ENCODE measurements at places on chromosomes 3 and 15.

- peak; percentile 71 for DNase-seq
These were observed at the start of gene GCHFR for GRCh38 chr15:40763801-40764628. GCHFR (plus strand) TSS chr15:40764068; CDS start chr15:40764181, 113 bp downstream.

- no peak for DNase-seq
These were observed 7.1 kb downstream of the DHX36 start for GRCh38 chr3:154316974-154317767.

GRCh38 chr15:52651868-52652267 lies 27.3 kb downstream of the ATOSA start:
- peak; percentile 42 for DNase-seq

GRCh38 chr3:43256714-43257461 lies 29.5 kb upstream of the SNRK start:
- DNase-seq = no peak

DNA sequence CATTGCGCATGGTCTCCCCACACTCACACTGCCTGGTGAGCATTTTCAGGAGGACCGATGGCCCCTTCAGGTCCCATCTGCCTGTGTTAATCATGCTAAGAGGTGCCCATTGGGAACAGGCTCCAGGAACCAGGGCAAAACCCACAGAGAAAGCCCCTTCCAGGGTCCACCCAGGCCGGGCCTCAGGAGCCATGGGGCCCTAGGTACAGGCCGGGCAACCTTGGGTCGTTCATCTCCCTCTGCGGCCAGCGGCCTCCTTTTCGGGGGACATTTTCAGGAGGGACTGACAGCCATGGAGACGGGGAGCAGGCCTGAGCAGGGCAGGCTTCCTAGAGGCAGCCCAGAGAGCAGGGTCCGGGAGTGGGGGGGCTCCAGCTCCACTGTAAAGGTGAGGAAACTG lies 68.0 kb upstream of the TAMM41 start:
- no peak for DNase-seq
